ENCODE measurements at places on chromosomes 5 and 9.

DNA sequence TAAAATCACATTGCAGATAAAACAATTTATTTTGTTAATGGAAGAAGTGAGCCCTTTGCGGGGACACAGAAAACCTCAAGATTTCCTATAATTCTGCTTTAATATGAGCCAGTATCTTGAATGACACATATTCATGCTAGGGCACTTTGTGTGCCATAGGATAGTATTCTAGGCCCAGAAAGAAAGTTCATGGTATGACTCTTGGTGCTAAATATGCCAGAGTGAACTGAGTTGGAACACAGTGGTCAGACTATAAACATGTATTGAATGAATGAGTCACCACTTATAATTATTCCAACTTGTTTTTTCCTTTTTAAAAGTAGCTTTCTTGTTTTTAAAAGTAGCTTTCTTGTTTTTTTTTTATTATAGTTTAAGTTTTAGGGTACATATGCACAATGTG is 46.0 kb downstream of the ADAMTS19 start:
- DNase-seq: peak; percentile 34

DNA sequence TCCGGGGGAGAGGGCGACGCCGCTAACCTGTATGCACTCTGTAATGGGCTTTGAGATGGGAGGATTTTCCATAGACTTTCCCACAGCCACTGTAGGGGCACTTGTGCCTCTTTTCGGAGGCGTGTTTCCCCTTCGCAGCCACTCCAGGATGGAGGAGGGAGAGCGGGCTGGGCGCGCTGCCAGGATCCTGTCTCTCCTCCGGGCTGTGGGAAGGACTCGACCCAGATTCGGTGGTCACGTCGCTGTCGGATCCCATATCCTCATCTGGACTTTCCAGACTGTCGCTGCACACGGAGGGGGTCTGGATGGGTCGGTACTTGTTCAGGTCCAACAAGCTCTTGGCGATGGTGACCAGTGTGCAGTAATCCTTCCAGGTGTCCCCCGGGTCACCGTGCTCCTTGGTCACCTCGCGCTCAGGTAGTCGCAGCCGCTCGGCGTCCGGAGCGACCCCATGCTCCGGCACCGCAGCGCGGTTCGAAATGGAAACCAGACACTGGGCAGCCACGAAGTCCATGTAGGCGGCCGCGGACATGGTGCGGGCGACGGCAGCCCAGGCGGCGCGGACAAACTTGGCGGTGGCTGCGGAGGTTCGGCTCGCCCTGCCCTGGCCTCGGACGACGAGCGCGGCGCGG is 1.5 kb downstream of the KLF9 start:
- DNase-seq: peak; percentile 91

DNA sequence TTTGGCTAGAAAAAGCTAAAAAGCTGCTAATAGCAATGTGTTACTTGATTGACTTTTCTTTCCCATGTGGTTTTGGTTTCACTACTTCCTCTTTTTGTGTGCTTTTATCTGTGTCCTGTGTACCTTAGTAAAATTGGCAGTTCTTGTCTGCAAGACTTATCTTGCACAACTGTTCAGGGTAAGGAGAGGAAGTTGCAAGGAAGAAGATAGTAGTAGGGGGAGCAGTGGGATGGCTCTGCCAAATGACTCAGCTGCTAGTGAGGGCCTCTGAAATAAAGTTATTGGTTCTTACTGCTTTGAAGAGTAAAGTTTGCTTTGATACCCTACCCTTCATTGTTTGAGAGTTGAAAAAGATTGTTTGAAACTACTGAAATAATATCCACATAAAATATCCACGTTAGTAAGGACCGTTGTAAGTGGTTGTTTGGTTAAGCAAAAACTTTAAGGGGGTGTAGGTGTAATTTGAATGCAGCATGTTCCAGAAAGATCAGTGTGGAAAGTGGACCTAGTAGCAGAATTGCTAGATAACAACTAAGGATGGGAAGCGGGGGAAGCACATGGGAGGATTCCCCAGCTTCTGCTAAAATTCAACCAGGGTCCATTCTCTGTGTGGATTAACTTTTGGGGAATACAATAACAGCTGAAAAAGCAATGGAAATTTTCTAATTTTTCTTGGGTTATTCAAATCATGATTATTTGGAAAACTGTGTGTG is 123.5 kb downstream of the SCAMP1 start:
- DNase-seq: peak; percentile 86

GRCh38 chr5:123809594-123810221 is 297.7 kb downstream of the CSNK1G3 start:
- DNase-seq: no peak

DNA sequence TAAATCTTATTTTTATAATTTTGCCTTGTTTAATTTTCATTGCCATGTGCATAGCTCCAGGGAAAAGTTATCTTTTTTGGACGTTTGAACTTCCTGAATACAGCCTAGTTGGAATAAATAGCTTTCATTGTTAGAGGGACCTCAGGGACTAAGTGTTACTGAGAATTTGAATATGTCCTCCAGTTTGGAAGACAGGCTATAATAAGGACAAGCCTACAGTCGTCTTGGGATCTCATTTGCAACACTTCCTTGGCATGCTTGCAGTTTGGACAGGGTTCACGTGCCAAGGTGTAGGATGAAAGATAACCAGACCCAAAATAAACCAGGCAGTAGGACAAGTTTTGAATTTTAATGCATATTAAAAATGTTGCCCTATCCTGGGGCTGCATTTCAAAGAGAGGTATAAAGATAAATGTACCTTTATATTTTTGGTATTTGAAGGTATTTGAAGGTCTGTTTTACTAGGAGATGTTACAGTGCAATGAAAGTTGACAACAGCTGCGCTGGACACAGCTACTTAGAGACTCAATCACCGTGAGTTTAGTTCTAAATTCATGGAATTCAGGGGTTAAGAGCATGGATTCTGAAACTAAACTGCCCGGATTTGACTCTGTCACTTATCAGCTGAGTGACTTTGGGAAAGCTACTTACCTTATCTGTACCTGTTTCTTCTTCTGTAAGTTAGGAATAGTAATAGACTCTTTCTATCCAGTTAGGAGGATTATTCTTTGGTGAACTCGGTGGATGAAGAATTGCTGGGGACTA is 134.1 kb downstream of the ACTBL2 start:
- peak; percentile 59 for DNase-seq

DNA sequence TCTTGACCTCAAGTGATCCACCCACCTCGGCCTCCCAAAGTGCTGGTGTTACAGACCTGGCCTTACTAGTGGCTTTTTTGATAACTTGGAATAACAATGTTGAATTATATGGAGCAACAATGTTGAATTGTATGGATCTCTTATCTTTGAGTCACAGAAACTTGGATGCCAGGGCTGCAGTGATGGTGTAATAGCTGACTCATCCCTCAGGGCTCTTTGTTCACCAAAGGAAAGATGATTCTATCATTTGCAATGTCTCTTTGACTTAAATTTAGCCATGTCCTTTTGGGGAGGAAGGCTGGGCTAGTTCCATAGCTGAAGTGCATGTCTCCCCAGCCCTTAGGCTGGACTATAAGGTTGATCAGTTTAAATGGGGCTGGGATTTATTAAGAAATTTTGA is 172.3 kb downstream of the PDZD2 start:
- peak; percentile 94 for DNase-seq

DNA sequence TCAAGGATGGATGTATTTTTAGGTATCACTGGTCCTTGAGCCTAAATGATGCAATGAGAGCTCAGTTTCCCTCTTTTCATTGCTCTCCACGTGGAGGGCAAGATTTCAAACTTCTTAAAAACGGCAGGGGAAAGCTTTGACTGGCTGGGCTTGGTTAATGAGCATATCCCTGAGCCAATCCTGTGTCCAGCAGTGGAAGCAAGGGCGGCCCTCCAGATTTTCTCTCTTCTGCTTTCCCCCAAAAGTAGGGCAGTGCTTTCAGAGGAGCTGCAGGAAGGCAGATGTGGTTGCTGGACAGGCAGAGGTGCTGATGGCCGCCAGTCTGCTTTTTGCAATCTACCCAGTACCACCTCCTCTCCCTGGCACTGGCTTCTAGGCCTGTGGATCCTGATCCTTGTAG is 30.0 kb upstream of the TBC1D2 start:
- no peak for DNase-seq

GRCh38 chr5:102792705-102793104 is 37.6 kb downstream of the PAM start:
- DNase-seq: peak; percentile 38

DNA sequence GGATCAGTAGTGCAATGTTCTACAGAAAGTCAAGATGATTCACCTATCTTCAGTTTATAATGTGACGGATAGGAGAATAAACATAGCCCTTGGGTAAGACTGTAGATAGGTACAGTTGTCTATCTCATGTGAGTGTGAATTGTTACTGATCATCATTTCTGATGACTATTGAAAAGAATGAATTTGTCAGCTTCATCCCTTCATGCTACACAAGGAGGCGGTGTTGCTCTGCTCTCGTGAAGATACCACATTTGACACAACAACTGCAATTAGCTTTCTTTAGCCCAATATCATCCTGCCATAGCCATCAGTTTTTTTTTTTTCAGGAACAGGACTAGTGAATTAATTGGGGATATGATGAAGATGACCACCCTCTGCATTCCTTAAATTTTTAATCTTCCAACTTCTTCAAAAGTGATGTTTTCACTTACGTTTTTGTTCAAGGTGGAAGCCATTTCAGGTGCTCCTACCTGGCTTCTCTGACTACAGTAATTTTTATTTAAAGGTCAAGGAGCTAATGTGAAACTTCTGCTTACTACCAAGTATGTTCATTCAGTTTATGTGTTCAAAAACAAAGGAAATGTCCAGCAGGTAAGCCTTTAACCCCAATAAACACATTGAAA is 152.9 kb upstream of the MOCS2 start:
- DNase-seq: peak; percentile 81

GRCh38 chr9:93136011-93136440 is 2.0 kb upstream of the NINJ1 start:
- peak; percentile 50 for DNase-seq

DNA sequence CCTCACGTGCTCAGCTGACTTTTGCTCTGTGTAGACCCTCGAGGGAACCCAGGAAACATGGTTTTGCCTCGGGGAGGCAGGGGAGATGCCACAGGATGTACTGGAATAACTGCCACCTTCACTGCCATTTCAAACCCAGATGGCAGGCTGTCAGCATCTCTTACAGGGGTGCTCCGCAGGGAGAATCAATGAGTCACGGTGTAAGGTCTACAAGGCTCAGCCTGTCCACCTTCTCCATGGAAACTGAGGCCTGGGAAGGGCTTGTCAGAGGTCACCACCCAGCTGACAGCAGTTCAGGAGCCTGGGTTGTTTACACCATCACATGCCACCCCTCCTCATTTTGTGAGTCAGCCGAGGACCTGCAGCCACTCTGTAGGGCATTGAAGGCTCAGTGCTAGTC is 30.8 kb downstream of the DAB2IP start:
- DNase-seq: no peak

Data from fibroblast of pulmonary artery (primary cell).